ENCODE measurements at places on chromosomes 2 and 18.

DNA sequence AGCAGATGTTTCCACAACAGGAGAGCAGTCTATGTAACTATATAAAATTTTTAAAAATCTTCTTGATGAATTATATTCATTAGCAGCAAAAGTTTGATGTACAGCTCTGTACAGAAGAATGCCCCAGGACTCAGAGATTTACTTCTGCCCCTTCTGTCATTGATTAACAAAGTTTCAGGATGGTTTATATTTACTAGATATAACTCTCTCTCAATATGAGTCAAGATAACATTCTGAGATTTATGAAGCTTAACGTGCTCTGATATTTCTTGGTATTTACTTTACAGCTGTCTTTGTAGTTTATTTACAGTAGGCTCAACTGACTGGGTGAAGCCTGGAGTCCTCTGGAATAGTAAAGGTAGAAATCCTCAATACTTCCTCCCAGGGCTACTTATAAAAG lies 93.6 kb upstream of the HNMT start:
- no peak for DNase-seq

- DNase-seq, result no peak
These were observed 38.6 kb downstream of the STON1 start for GRCh38 chr2:48568547-48568946.

DNA sequence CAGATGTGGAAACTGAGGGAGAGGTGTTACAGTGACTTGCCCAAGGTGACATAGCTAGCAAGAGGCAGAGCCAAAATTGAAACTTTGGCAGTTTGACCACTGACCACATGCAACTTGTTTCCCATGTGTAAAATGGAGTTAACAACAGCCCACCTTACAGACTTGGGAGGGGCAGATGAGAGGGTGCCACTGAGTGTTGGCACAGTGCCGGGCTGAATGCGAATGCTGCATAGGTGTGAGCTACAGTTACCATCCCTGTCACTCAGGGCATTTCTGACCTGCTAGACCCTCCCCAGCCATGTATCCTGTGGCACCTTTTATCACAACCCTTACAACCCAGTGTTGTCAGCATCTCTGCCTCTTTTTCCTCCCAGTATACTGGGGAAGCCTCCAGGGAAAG lies 10.8 kb downstream of the SMARCAL1 start:
- no peak for DNase-seq

DNA sequence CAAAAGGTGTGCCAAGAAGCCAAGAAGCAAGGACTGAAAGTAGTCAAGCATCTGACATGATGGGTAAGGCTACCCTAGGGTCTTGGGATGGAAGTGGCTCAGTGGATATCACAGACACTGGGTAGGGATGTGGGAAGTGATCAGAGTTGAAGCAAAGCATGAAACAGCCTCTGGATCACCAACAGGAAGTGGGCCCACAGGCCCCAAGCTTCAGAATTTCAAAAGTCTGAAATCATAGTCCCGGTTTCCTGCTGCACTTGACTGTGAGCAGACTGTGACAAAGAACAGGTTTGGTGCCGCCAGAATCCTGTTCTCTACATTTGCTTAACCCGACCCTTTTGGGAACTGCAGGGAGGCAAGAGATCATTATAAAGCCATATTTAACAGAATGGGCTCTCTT lies 57.4 kb downstream of the SP100 start:
- DNase-seq, result no peak

DNA sequence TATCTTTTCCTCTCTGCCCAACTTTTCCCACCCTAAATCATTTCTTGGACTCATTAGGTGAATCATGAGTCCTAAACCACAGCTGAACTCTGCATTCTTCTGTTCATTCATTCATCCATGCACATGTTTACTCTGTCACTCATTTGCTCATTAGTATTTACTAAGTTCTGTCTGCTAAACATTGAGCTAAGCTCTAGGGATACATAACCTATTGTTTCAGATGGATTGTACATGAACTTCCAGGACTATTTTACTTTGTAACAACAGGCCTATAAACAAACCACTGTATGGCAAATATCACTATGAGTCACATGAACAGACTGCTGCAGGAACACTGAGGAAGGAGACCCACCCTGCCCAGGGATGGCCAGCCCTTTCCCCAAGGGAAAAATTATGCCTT lies 14.6 kb upstream of the DYNC2LI1 start:
- peak; percentile 88 for DNase-seq

DNA sequence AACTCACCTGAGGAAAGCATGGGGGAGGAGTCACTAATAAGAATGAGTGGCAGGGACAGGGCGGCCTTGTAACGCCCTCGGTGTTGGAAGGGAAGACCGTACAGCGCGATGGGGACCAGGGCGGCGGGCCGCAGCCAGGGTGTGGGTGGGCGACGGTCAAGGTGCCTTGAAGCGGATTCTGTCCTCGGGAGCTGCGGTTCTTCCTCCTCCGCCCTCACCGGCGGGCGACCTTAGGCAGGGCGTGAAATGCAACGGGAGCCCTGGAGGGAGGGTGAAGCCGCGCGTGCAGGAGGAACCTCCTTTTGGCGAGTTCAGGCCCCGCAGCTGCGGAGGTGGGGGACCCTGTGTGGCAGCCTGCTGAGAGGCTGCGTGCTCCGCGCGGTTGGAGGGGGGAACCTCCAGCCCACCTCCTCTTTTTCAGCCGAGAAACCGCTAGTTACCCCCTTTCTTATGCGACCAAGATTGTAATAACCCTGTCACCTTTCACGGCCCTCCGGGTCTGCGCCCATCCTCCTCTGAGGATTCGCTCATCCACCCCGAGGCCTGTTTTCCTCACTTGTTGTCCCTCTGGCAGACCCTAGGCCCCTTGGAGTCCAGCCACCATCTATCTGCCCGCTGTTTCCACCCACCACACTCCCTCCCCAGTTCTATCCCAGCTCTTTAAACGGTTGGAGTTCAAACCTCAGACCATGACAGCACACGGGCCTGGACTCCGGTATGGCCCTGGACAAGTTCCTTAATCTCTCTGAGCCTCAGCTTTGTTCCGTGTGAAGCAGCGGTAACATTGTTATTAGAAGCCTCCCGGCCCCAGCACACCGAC lies 823 bp upstream of the RNU2-63P start:
- no peak for DNase-seq

DNA sequence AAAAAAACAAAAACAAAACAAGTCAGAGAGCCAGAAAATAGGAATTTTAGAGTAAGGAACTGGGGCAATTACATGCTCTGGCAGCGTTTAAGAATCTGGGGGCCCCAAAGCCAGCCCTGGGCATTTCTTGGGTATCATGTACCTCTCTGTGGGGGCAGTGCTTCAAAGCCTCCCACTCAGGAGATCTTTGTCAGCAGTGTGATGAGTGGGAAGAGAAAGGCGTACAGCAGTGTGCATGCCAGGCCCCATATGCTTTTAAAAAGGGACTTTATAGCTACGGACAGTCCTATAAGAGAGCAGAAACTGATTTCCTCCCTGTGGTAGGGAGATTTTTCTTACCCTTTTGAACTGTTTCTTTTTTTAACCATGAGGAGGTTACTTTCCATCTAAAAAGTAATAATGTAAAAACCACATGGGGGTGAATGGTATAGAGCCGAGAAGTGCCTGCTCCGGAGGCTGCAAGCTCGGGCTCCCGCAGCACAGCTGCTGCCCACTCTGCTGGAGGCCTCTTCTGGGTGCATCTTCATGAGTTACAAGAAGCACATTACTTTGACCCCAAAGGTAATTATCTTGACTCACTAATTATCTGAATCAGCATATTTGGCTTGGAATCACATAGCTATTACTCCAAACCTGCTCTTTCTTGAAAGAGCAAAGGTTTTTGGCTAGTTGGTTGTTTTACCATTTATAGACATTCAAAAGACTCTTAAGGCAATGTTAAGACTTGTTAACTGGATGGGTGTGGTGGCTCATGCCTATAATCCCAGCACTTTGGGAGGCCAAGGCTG lies 46.4 kb downstream of the PROC start:
- DNase-seq, result no peak

- no peak for DNase-seq
These were observed 264.0 kb upstream of the SESTD1 start for GRCh38 chr2:179528576-179529069.

DNA sequence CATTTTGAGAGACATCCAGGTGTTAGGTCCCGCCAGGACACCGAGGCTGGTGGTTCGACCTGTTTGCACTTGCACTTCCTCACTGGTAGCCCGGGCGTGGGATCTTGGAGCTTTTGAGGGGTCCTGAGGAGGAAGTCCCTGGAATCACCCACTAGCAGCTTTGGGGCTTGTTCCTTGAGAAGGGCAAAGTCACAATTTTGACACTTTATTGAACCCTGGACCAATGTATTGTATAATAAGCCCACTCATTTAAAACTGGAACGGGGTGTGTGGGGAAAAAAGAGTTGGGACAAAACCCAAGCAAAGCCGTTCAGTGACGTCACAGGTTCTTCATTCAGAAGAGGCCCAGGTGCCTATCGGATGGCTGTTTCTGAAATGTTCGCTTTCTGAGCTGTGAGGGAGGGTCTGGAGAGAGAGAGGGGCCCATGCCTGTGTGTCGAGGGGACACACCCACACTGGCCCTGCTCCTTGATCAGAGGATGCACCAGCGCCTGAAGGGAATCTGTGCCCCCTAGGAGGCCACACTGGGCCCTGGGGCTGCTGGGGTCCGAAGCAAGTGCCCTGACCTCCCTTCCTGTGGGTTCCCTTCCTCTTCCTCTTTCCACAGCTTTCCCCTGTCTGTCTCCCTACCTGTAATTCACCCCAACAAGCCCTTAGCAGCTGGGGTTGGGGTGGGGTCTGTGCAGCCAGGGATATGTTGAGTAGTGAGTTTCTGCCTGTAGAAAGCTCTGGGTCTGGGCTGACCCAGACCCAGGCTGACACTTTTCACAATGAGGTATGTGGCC lies 2.6 kb downstream of the LPIN1 start:
- no peak for DNase-seq

DNA sequence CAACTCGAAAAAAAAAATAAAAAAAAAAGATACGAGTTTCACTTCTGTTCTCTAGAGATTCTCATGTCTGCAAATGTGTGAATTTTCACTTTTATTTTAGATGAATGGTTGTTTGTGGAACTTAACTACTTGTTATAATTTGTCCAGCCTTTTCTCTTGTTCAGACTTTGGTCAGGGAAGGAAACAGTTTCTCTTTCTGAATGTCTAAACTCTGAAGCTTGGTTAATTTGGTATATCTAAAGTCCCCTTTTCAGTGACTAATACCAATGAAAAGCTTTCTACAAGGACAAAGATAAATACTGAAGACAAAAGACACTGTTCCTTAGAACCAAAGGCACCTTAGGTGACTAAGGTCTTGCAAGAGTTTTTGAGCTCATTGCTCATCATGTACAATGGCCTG lies 144.4 kb upstream of the PIEZO2 start:
- no peak for DNase-seq

- DNase-seq, result no peak
These were observed 269.3 kb downstream of the HDAC4 start for GRCh38 chr2:239131521-239131920.

DNA sequence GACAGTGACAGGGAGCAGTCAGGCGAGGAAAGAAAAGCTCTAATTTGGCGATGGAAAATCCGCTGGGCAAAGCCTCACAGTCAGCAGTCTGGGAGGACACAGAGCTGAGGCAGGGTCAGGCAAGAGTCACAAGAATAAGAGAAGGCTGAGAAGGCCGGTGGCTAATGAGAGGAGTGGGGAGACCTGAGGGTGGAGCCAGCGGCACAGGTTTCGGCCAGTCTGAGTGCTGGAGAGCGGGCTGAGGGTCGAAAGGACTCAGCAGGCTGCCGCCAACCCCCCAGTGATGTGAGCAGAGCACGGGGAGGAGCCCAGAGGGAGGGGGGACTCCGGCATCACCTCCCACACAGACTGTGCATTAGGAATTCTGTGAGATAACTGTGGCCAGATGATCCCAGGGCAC lies 500.6 kb upstream of the MYT1L start:
- no peak for DNase-seq

DNA sequence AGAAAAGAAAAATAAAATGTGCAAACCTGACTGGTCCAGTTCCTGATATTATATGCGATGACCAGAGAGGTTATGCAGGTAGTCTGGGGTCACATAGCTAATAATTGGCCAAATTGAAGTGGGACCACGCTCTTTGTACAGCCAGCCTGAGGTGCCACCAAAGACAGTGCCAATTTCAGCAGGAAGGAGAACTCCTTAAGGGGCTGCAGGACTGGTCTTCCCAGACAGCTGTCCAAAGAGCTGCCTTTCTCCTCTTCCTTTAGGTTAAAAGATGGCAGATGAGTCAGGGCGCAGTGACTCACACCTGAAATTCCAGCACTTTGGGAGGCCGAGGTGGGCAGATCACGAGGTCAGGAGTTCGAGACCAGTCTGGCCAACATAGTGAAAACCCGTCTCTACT lies 95.5 kb downstream of the ACKR3 start:
- peak; percentile 45 for DNase-seq

DNA sequence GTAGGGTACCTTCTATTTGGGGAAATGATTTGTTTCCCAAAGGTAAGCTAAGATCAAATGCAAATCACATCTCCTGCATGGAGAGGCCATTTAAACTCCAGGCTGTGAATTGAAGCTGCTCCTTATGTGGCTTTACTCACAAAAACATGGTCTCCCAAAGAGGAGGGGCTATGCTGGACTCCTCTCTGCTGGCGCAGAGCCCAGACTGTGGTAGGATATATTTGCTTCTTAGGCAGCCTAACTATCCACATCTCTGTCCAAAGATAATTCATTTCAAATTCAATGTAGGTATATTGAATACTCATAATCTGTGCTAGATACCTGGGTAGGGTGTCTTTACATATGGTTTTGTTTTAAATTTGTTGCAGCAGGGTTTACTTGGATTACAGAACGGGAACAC lies 358.5 kb downstream of the ALK start:
- peak; percentile 44 for DNase-seq

DNA sequence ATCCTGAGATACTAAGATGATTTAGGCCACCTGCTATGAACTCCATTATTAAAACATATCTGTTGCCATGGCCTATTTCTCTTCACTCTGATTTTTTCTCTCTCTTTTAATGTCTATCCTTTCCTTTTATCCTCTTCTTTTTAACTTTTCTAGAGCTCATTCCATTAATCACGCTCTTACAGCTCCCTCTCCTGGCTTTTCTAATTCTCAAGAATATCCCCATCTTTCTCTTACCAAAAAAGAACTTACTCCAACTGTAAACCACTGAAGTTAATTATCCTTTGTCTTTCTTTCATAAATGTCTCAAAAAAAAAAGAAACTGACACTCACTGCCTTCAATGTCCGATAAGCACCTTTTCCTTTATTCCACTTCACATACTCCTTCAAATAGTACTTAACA lies 7.9 kb downstream of the PPP3R1 start:
- no peak for DNase-seq

- no peak for DNase-seq
These were observed 543.7 kb downstream of the XIRP2 start for GRCh38 chr2:167431949-167432348.

GRCh38 chr2:162188451-162188850 lies 36.4 kb upstream of the GCG start:
- no peak for DNase-seq

- no peak for DNase-seq
These were observed 26.8 kb downstream of the PKDCC start for GRCh38 chr2:42074661-42075060.

- DNase-seq, result no peak
These were observed 230.9 kb downstream of the LOXHD1 start for GRCh38 chr18:46426021-46426678.

- DNase-seq, result no peak
These were observed 18.6 kb downstream of the CAPN10 start for GRCh38 chr2:240604939-240605716.

Measured in M059J (cell line).